CD14-positive monocyte (primary cell): ENCODE measurements at places on chromosomes 7 and 10.

GRCh38 chr7:151252961-151253711, 4.6 kb upstream of the SMARCD3 start:
- no peaks in the 10 kb centered on the region for H3K36me3 ChIP-seq
- H3K27me3 ChIP-seq, result peaks cover 29% of the 10 kb centered on the region
- no peak overlapping the region for H3K4me3 ChIP-seq
- H3K27ac ChIP-seq, result no peak overlapping the region
- peaks cover 32% of the 10 kb centered on the region for H3K4me1 ChIP-seq

GRCh38 chr7:96831446-96831845, 121.8 kb upstream of the SEM1 start:
- DNase-seq, result no peak
- H3K27me3 ChIP-seq, result no peaks in the 10 kb centered on the region
- H3K4me3 ChIP-seq, result no peak overlapping the region

DNA sequence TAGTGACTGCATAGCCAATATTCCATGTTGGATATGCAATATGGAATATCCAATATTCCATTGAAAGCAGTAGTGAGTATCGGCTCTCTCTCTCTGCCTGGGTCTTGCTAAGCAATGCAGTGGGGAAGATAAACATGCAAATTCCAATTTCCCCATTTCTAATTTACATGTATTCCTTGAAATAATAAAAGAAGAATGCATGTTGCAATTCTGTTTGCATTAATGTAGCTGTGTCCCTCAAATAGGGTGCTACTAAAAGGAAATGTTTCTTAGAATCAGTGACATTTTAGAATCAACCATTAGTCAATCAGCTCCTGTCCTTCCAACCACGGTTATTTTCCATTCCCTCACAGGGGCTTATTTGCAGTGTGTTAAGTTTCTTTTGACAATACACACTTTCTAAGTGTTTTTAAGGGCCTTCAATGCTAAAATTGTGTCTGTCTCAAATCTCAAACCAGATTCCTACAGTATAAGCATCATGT, 46.7 kb downstream of the AFAP1L2 start:
- H3K4me1 ChIP-seq, result no peaks in the 10 kb centered on the region
- H3K27ac ChIP-seq, result no peak overlapping the region
- H3K36me3 ChIP-seq, result no peaks in the 10 kb centered on the region
- H3K4me3 ChIP-seq, result no peak overlapping the region

DNA sequence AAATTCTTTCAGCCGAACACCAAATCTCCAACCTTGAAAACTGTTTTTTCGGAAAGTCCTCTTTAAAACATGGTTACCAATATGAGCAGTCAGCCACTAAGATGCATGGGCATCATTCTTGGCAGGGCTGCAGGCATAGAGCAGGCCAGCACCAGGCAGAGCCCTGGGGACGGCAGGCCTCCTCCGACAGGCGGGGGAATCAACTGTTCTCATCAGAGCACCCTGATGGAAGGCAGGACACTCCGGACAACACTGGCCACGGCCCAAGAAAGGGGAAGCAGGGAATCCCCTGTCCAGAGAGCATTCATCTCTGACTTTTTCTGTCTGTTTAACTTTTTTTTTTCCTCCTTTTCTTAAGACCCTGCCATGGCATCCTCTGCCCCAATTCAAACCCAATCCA, 1.4 kb upstream of the NOS3 start:
- no peak overlapping the region for H3K4me3 ChIP-seq
- peaks cover 16% of the 10 kb centered on the region for H3K4me1 ChIP-seq
- H3K27ac ChIP-seq, result no peak overlapping the region
- H3K27me3 ChIP-seq, result peaks cover 25% of the 10 kb centered on the region
- H3K36me3 ChIP-seq, result no peaks in the 10 kb centered on the region
- peak; percentile 19 for DNase-seq

- no peaks in the 10 kb centered on the region for H3K36me3 ChIP-seq
- DNase-seq, result no peak
- H3K4me3 ChIP-seq, result no peak overlapping the region
Observed at GRCh38 chr7:111982804-111983203, 223.4 kb downstream of the DOCK4 start.

- H3K27me3 ChIP-seq, result no peaks in the 10 kb centered on the region
- no peaks in the 10 kb centered on the region for H3K4me1 ChIP-seq
- DNase-seq, result no peak
Observed at GRCh38 chr10:51748959-51749358, 49.6 kb upstream of the CSTF2T start.

- H3K4me1 ChIP-seq, result peaks cover 99% of the 10 kb centered on the region
- no peaks in the 10 kb centered on the region for H3K36me3 ChIP-seq
- H3K27me3 ChIP-seq, result no peaks in the 10 kb centered on the region
- DNase-seq, result peak; percentile 95
- H3K27ac ChIP-seq, result peak overlapping the region; percentile 88
Observed at GRCh38 chr10:69051303-69051702, 36.6 kb upstream of the SRGN start.
